Esophagus squamous epithelium (tissue), 5 donors: ENCODE measurements at places on chromosomes 1 and 21.

GRCh38 chr1:21623410-21623961 lies 45.7 kb downstream of the RAP1GAP start:
- DNase-seq = no peak

DNA sequence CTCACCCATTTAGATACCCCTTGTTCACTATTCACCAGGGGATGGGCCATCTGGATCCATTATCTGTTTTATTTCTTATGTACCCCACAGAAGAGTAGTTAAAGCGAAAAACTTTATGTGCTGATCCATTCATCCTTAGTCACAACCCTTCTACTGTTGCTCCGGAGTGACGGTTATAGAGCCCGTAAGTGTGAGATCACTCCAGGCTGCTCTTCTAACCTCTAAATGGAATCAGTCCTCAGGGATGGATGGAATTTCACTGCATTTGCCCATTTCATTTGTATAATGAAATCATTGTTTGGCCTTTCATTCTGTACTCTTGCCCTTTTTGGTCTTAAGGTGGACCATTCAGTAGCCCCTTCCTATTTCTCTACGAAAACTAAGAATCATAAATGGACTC lies 409.3 kb upstream of the RUNX1 start:
- DNase-seq = no peak

GRCh38 chr1:180563026-180563827 lies 4.5 kb downstream of the OVAAL start:
- DNase-seq = no peak

DNA sequence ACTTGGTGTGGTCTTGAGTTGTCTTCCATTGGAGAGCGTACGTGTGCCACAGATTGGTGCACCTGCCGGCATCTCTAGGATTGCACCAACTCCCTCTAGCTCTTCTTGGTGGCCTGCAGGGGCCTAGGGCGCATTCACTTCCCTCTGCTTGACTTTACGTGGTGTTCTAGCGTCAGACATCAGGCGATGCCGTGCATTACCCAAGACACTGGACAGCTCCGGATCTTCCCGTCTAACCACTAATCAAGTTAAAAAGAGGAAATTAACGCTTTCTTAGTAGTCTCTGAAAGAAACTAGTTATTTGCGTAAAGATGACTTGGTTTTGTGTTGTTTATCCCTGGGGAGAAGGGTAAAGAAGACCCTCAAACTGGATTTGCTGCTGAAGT lies 510 bp upstream of the IL10RB start:
- DNase-seq = peak; percentile 30

GRCh38 chr1:8419172-8419571 lies 101.3 kb downstream of the SLC45A1 start:
- DNase-seq = no peak

DNA sequence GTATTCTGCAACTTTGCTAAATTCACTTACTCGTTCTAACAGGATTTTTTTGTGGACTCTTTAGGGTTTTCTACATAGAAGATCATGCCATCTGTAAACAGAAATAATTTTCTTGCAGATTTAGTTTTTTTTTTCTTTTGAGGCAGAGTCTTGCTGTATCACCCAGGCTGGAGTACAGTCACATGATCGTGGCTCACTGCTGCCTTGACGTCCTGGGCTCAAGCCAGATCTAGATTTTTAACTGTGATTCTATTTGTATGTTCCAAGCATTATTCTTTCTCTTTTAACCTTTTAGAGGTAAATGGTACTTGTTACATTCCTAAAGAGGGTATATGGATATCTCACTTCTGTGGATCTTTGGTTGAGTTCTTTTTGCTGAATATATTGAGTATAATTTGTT lies 18.6 kb downstream of the FABP3 start:
- DNase-seq = no peak

DNA sequence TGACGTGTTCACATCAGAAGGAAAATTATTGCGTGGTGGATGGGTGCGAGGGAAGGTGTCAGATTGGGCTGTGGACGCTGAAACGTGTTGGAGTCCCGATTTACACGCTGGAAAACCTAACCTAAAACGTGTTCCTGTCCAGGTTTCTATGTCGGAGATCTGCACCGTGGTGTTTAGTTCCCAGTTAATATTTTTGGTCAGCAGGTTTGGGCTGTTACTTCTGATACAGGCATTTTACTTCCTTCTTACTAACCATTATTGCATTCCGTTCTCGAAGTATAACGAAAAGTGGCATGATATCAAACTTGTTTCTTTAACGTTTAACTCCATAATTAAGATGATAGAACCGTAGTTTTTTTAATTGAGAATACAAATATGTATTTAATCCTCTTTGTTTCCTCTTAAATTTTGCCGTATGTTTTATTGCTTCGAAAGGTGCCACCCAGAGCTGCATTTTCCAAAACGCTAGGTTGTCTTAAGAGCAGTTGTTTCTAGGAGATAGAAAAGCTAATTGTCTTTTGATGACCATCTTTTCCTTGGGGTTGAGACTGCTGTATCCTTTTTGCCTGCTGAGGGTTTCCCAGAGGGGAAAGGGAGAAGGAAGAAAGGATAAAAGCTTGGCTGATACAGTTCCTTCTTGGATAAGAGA lies 1.3 kb downstream of the ADARB1 start:
- no peak for DNase-seq

GRCh38 chr1:21341022-21341421 lies 50.8 kb upstream of the ECE1 start:
- no peak for DNase-seq

DNA sequence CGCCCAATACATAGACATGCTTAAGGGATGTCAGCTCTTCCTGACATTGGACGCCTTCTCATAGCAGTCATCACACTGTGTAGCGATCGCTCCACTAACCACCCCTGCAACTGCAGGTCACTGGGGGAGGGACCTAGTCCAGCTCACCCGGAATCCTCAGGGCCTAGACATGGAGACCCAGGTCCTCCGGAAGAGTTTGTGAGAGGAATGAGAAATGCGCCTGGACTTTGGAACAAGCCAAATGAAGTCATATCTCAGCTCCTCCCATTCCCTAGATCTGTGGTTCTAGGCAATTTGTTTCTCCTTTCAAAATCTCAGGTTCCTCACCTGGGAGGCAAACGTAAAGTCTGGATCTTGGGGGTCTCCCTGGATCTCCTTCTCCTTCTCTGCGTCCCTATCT lies 253.3 kb downstream of the KAZN start:
- no peak for DNase-seq

GRCh38 chr1:28314547-28314941 lies 14.3 kb upstream of the MED18 start:
- no peak for DNase-seq

DNA sequence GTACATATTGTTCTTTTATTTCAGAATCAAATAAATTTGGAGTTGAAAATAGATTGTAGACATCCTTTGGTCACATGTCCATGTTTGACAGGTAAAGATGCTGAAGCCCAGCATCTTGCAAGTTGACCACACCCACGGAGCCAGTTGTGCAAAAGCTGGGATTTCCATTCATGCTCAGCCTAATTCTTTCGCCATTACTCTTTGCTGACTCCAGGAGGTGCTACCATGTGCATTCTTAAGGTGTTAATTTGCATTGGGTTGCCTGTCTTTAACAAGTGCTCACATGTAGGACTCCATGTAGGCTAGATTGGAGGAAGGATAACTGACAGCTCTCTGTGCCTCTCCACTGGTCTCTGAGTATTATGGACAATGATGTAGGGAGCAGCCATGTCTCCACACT lies 660.7 kb downstream of the LMO4 start:
- no peak for DNase-seq

DNA sequence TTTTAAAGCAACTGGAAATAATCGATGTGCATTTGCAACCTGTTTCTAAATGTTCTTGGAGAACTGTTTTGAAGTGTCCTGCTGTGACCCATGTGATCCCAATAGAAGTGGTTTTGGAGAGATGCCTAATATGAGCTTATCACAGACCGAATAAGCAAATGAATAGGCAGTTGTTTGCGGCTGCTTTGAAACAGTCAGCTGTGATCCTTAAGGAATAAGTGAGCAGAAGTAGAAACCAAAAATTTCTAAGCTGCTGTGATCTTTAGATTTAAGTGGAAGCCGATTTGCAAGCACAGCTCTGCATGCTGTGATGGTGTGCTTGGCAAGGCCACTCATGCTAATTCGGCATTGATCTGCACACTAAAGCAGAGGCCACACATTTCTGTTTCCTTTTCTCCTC lies 329.5 kb upstream of the DUSP10 start:
- no peak for DNase-seq

GRCh38 chr1:78254517-78254916 lies 208.8 kb downstream of the GIPC2 start:
- no peak for DNase-seq

DNA sequence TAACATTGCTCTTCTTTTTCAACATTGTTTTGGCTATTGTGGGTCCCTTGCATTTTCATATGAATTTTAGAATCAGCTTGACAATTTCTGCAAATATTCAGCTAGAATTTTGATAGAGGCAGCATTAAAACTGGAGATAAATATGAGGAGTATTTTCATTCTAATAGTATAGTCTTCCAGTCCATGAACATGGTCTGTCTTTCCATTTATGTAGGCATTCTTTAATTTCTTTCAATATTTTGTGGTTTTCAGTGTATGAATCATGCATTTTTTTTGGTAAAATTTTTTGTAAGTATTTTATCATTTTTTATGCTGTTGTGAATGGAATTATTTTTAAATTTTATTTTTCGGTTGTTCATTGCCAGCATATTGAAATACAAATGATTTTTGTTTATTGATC lies 97.2 kb downstream of the DNAH14 start:
- DNase-seq = no peak

DNA sequence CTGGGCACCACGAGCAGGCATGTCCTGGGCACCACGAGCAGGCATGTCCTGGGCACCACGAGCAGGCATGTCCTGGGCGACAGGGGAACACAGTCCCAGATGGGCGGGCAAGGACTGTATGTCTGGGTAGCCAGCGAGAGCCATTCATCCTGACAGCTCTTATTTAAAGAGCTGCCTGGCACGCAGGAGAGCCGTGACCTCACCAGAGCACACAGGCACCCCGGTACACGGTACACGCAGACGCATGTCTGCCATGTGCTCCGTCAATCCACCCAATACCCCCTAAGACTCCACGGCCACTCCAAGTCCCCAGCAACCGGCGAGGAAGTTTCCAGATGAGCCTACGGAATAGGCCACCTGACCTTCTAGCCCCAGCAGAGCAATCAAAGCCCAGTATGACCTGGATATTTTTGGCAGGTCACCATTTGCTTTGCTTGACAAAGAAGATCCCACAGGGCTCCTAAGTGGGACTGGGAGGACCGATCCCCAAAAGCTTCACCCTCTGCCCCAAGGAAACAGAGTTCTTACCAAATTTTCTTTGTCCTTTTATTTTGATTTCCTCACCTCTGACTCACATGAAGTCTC lies 51.7 kb downstream of the CASZ1 start:
- DNase-seq = no peak

- DNase-seq = no peak
Measured at GRCh38 chr1:25642574-25643108, 26.1 kb downstream of the MAN1C1 start.

DNA sequence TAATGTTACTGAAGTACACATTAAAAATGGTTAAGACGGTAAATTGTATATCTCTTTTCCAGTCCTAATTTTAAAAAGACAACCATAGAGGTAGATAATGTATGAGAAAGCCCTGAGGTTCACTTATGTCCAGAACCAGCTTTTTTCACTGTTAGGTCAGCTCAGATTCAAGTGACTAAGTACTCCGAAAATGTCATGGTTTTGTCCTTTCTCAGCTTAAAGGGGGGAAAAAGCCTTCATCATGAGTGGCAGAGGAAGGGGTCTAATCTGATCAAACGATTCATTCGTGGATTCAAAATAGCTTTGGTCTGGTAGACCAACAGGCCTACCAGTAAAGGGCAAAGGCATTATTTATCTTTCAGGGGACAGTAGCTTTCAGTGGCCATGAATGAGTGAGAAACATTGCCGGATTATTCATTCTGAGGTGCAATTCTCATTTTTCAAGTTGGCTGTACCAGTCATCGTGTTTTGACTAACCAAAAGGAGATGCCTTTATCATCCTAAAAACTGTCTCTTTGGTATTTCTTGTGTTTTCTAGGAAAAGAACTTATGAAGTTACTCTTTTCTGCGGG lies 208.4 kb downstream of the HHIPL2 start:
- DNase-seq = no peak

DNA sequence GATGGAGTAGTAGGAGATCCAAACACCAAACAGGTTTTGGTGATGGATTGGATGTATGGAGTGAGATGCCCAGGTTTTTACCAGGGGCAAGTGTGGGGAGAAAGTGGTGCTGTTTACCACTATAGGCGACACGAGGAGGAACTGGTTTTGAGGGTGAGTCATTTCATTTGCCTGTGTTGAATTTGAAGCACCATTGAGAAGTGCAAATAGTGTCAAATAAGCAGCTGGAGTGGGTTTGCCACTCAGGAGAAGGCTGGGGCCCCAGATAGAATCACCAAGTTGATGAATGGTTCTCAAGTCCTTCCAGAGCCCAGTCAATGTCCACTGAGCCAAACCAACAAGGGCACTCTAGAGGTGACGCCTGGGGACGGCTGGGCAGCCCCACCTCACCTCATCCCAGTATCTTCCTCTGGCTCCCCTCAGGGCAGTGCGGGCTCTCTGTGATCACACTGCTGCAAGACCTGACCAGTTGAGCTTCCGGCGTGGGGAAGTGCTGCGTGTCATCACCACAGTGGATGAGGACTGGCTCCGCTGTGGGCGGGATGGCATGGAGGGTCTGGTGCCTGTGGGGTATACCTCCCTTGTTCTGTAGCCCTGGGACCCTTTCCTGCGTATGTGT lies 9.4 kb downstream of the RUSC1 start:
- DNase-seq = no peak

- DNase-seq = no peak
Measured at GRCh38 chr1:158024737-158025136, 31.3 kb downstream of the KIRREL1 start.

DNA sequence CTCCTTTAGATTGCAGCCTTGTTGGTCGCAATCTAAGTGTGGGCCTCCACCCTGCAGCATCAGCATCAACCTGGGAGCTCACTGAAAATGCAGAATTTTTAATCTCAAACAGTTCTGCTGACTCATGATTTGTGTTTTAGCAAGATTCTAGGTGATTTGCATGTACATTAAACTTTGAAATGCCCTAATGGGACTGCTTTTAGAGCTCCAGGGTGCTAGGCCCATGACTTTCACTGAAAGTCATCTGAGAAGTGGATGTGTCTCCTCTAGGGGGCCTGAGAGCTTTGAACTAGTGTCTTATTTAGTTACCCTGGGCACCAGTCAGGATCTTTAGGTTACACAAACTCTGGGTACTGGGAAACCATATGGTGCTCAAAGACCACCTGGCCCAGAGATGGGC lies 9.0 kb downstream of the TRIM67 start:
- no peak for DNase-seq

DNA sequence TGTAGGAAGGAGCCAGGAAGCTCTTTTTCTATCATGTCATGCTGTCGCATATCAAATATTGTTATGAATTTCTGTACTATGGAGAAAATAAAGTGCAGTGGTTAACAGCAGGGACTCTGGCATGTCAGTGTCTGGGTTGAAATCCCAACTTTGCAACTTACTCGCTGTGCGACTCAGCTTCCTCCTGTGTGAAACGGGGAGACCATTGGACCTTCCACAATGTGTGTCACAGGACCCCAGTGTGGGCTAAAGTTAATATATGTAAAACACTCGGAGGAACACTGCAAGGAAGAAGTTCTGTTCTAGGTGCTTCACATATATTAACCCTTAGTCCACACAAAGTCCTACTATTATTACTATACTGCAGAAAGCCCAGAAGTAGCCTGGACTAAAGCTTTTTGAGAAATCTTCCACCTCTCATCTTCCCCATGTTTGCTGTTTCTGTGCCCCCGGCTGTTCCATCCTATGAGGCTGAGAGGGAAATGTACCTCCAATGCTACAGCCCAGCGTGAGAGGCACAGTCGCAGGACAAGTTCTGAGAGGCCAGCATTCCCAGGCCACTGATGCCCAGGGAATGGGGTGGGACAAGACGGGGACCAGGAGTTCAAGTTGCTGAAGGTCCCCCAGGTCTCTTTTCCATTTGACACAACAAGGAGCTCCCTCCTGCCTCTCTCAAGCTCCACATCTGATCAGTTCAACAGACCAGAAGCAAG lies 1.9 kb downstream of the CHIT1 start:
- no peak for DNase-seq
